Nephron progenitor cell (in vitro differentiated cells): ENCODE measurements at places on chromosomes 11 and 22.

DNA sequence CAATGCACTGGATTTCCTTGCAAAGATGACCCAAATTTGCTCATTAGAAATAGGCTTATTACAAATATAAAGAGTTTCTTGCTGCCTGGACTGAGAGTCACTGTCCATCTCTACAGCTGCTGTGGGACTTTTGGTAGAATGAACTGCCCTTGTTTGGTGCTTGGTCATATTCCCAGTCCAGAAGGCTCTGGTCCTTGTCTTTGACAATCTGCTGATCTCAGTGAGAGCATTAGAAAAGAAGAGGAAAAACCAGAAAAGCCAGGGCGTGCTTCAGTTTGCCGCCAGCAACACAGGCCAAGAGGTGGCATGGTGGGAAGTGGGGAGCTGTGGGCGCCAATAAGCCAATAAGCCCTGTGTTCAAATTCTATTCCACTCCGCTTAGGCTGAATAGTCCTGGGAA lies 48.2 kb upstream of the PARVA start:
- no peak for DNase-seq

DNA sequence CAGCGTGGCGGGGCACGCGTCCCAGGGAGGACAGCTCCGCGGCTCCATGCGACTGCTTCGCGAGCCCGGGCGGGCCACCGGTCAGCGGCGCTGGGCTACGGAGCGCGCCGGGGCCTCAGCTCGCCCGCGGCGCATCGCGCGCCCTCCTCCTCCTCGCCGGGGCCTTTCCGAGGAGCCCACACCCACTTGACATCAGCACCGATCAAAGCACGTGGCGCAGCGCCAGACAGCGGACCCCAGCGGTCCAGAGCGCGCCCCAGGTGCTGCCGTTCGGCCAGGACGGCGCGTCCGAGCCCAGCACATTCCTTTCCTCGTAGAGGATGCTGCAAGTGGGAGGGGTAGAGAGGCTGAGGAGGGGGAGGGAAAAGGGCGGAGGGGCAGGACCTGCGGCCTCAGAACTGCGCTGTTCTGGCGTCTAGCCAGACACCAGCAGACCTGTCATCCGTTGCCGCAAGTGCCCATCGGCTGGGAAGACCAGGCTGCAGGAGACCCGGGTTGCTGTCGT lies 88.6 kb downstream of the PLEKHA7 start:
- DNase-seq: peak; percentile 68

DNA sequence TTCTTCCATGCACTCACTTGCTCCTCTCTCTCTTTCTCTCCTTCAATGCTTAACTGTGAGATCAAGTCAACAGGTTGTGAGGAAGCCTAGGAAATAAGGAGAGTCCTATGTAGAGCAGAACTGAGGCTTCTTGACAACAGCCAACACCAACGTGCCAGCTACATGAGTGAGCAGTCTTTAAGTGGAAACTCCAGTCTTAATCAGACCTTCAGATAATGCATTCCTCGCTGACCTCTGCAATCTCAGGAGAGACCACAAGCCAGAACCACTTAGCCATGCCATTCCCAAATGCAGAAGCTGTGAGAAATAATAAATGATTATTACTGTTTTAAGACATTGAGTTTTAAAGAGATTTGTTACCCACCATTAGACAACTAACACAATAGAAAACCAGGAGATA lies 6.1 kb upstream of the TEAD1 start:
- DNase-seq: no peak

GRCh38 chr11:79076526-79077115 lies 364.2 kb downstream of the TENM4 start:
- no peak for DNase-seq

DNA sequence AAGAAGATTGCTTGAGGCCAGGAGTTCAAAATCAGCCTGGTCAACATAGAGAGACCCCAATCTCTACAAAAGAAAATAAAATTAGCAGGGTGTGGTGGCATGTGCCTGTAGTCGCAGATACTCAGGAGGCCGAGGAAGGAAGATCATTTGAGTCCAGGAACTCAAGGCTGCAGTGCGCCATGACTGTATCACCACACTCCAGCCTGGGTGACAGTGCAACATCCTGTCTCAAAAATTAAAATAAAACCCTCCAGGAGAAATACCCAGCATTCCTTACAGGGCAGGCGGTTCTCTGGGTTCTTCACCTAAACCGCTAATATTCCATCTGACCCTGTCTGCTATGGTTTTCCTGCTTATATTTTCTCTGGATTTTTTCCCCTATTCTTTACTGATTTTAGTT lies 13.5 kb downstream of the TCF20 start:
- DNase-seq: no peak

- DNase-seq: no peak
Observed at GRCh38 chr11:14539982-14540421, 19.8 kb upstream of the PSMA1 start.

- no peak for DNase-seq
Observed at GRCh38 chr11:77468527-77468926, 5.4 kb downstream of the PAK1 start.

- peak; percentile 28 for DNase-seq
Observed at GRCh38 chr11:118618115-118618990, 10.9 kb downstream of the PHLDB1 start.

GRCh38 chr11:102911758-102912481 lies 37.1 kb upstream of the MMP12 start:
- no peak for DNase-seq

DNA sequence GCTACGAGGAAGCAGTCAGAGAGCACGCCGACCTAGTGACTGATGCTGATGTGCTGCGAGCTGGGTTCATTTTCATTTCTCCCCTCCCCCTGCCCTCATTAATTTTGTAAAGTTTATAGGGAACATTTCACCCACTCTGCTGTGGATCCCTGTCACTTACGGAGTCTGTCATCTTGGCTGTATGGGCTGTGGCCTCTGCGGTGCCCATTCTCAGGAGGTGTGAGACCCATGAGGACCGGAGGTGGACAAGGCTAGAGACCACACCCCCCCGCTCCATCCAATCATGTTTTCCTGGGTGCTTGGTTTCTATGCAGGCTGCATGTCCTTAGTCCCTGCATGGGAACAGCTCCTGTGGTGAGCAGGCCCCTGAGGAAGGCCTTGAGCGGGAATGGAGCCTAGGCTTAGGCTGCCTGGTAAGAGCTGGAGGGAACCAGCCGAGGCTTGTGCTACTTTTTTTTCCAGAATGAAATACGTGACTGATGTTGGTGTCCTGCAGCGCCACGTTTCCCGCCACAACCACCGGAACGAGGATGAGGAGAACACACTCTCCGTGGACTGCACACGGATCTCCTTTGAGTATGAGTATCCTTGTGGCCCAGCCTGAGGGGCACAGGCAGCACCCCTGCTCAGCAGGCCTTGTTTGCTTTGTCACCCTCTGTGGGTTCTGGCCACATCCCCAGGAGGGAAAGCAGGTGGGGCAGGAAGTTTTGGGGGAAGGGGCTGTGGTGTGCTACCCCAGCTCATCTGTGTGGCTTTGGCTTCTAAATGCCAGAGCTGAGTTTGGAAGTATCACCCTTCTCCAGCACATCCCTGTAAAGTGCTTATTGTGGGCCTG lies 19.1 kb downstream of the CLDN5 start:
- DNase-seq: no peak

DNA sequence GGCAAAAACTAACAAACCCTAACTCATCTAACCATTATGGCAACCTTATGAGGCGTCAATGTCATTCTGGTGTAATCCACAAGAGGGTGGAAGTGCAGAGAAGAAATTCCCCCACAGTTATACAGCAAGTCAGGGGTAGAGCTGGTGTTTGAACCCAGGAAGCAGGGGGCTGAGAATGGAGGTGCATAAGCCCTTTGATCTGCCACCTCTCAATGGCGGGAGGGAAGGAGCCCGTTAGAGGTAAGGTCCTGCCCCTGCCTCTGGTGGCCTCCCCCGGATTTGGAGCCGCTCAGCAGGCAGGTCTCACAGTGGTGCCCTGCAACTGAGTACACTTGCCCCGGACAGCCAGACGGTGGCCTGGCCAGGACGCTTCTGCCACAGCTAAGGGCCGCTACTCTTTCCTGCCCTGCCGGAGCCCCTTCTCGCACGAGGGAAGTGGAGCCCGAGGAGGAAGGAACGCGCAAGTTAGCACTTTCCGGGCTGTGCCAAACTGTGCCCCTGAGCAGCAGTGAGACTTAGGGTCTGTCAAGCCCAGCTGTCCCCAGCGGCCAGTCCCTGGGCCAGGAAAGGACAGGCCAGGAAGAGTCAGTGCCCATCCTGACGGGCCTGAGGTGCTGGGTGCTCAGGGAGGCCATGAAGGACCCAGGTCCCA lies 1.1 kb downstream of the FXYD2 start:
- no peak for DNase-seq
